DMS 273 treated with DMSO at 0.1 percent for 48 hours (cell line): ENCODE measurements at places on chromosomes 16 and 17.

DNA sequence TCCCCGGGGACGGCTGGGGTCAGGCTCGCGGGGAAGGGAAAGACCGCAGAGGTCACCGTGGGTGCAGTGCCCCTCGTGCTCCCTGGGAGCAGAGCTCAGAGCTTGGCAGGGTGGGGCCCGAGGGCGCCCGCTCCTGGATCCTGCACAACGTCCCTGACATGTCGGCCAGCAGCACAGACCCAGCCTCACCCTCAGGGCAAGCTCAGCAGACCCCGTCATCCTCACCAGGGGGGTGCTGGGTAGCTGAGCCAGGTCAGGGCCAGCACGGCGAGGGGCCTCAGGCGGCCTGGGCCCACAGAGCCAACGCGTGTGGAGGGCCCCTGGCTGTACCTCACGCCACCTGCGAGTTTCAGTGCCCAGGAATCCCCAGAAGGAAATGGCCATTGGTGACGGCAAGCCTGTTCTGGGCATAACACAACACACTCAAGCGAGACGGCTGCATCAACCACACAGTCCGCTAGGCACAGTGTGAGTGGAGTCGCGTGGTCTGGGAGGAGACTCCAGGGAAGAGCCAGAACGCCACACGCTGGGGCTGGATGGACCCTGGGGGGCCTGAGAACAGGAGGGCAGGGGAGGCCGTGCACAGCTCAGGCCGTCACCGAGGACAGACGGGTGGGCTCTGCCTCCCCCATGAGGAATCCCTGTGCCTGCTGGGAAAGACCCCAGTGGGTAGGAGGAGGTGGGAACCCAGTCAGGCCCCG, 60.3 kb downstream of the ZNF778 start:
- no peak for DNase-seq

DNA sequence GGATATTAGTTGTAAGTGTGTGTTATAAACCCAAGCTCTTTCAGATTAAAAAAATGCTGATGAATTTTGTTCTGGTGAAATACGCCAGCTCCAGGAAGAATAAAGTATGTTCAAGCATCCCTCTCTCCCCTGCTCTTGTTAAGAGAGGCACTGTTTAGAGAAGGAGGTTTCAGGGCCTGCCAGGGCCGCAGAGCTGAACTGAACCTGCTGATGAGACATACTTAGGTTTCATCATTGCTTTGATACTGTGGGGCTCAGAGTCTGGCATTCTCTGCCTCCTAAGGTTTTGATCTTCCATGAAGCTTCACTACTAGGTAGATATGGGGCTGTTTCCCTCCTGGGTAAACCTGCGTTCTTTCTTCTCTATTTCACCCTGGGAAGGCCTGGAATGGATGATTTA, 175.3 kb upstream of the FAM20A start:
- DNase-seq = no peak

- DNase-seq = no peak
These were observed 28.7 kb upstream of the RSL1D1 start for GRCh38 chr16:11880007-11880406.

DNA sequence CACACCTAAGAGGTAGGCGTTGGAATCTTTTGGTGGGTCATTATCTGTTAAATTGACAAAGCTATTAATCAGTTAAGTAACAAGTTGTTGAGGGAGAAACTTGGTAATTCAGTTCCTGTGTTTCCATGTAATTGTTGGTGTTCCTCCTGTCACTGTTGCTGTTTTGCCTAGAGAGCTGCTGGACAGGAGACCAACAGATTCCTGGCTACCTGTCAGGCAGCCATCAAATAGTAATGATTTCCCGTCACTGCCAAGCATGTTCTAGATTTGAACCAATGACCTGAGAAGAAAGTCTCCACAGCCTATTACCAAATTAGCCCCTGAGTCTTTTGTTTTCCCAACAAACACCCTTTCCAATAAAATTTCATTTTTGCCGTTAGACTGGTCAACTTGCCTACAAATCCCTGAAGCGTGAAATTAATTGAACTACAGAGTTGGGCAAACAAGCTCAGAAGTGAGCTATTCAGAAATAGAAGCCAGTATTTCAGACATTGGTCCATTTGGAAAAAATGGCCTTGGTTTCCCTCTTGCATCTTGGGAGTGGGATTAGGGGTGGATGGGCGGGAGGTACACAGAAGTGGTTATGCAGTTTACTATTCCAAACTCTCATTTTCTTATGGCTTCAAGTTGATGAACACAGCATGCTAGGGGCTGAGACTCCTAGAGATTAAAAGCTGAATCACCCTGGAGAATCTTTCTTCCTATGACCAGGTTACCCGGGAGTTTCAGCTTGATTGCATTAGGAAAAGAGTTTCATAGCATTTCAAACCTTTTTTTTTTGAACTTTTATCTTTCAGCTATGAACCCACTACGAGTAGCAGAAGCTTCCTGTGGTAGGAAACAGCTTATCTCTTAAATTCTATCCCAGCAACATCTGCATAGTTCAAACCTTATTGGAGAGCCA, 262.8 kb upstream of the MAF start:
- no peak for DNase-seq

GRCh38 chr17:81383504-81384421, 11.5 kb upstream of the BAHCC1 start:
- no peak for DNase-seq

DNA sequence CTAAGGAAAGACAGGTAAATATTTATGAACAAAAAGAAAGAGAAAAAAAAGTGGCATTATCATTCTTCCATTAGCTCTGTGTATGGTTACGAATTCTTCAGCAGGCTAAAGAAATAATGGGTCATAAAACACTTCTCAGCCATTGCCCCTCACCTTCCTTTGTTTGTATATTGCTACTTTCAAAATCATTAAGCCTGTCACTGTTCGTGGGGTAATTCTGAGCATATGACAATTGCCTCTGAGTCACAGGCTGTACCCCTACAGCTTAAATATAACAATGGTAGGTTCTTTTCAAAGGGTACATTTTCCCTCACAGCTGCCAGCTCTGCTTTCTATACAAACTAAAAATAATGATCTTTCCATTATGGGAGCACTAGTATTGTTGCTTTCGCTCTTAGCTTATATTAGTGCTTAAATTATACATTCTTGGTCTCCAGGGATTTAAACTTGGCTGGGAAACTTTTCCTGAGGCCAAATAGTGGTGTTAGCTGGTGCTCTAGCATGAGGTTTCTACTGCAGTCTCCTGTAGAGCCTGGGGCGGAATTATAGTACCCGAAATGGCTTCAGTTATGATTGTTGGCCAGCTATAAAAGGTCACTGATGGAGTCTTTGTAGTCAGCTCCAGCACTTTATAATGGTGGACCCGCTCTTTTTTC, 74.7 kb upstream of the CDH11 start:
- DNase-seq = no peak

GRCh38 chr17:57517273-57517631, 227.8 kb downstream of the CCDC182 start:
- no peak for DNase-seq

DNA sequence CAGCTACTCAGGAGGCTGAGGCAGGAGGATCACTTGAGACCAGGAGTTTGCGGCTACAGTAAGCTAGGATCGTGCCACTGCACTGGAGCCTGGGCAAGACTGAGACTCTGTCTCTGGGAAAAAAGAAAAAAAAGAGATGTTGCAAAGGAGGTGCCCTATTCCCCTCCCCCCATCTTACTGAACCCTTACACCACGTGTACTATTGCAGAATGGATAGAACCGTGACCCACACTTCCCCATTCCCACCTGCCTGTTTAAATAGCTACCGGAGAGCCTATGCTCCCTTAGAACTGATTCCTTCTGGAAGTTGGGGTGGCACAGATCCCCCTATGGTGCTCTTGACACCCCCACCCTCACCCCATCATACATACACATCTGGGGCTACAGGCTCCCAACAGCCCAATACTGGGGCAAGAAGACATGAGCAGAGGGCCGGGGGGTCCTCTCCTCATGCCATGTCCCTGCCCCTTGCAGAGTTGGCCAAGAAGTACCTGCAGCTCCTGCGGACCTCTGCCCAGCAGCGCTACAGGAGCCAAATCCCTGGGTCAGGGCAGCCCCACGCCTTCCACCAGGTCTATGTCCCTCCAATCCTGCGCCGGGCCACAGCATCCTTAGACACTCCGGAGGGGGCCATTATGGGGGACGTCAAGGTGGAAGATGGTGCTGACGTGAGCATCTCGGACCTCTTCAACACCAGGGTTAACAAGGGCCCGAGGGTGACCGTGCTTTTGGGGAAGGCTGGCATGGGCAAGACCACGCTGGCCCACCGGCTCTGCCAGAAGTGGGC, 35.7 kb downstream of the NLRC5 start:
- DNase-seq = no peak

DNA sequence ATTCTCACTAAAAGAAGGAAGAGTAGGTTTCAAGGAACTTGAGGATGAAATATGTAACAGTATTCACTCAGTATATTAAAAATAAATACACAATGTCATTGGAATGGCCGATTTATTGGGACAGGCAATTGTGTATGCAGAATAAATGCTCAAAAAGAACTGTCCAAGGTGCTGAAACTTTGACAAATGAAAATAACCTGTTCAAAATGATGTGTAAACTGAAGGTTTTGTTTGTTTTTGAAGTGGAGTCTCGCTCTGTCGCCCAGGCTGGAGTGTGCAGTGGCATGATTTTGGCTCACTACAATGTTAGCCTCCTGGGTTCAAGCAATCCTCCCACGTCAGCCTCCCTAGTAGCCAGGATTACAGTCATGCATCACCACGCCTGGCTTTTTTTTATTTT, 318.7 kb upstream of the RBFOX1 start:
- DNase-seq = no peak

- no peak for DNase-seq
These were observed 143.4 kb downstream of the MSI2 start for GRCh38 chr17:57399690-57400089.

DNA sequence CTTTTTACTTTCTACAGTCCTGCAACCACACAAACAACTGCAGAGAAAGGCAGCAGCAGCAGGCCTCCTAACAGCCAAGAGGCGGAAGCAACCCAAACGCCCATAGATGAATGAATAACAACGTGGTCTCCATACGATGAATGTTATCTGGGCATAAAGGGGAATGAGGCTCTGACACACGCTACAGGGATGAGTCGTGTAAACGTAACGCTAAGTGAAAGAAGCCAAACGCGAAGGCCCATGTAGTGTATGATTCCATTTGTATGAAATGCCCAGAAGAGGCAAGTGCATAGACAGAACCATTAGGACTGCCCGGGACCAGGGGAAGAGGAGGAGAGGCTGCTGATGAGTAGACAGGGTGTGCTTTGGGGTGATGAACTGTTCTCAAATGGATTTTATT, 94.8 kb upstream of the DNAH17 start:
- no peak for DNase-seq

- no peak for DNase-seq
These were observed 17.0 kb downstream of the LSM12 start for GRCh38 chr17:44049294-44050060.

DNA sequence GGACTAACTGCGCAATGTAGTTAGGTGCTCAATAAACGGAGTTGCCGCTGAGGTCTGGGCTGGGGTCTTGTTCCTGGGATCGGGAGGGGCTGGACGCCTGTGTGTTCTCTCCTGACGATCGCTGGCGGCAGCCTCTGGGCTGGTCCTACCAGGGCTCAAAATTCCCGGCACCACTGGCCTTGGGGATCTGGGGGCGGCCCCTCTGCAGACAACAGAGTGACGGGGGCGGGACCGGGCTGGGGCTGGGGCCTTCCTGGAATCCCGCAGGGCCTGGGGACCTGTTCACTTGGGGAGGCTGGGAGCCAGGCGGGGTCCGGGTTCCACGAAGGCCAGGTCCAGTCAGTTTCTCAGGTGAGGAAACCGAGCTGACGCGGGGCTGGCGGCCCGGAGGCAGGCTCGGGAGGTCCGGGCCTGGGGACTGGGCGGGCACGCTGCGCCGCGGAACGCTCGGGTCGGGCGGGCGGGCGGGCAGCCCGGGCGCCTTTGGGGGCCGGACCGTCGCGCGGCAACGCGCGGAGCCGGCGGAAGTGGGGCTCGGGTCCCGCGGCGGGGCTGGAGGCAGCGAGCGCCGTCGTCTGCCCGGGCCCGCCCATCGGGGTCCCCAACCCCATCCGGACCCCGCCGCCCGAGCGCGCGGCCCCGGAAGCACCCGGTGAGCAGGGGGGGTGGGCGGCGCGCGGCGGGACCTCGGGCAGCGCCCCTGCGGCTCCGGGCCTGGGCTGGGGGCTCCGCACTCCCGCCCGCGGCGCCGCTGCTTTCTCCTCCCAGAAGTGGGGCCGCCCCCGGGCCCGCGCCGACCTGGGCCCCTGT, at the start of gene PIGQ:
TSS of gene PIGQ (plus strand) at position 524 of the 810 bp plus-strand sequence. CDS start 4,107 bp downstream, outside the sequence.
- peak; percentile 21 for DNase-seq

GRCh38 chr16:85451641-85452363, 161.3 kb upstream of the GSE1 start:
- no peak for DNase-seq

DNA sequence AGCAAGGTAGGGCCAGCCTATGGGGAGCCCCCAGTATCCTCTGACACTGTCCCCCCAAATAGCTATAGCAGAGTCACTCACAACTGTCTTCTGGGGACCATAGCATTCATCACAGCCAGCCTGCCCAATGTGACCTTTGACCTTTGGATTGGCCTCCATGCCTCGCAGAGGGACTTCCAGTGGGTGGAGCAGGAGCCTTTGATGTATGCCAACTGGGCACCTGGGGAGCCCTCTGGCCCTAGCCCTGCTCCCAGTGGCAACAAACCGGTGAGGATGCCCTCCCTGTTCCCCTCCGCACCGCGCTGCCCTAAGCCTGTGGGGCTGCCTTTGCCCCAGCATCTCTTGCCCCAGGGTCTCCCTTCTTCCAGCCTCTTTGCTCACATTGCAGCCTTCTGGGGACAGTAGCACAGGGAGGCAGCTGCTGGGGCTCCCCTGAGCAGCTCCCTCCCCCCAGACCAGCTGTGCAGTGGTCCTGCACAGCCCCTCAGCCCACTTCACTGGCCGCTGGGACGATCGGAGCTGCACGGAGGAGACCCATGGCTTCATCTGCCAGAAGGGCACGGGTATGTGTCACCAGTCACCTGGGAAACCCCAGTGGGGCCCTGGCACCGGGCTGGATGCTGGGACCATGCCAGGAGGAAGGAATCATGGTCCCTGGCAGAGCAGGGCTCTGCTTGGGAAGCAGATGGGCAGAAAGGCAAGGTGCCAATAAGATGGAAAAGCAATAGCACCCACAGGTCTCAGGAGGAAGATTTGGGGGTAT, 61.1 kb downstream of the MRC2 start:
- DNase-seq = peak; percentile 72

- no peak for DNase-seq
These were observed 25.6 kb downstream of the COX10 start for GRCh38 chr17:14094676-14095601.
